COR-L47 (cell line): ENCODE measurements at places on chromosomes 7 and 10.

DNA sequence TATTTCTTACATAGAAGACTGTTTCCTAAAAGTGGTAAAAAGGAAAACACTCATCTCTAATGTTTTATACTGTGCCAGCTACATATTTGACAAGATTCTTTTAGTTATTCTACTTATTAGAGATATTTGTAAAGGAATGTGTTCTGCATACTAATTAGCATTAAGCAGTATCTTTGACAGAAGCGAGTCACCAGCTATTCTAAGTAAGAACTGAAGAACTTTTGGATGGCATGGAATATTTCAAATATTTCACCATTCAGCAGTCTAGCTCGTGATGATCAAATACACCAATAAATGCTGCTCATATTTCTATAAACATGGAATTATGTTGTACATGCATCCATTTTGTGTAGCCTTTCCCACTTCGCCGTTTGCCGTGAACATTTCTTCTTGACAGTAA is 241.6 kb upstream of the TCF7L2 start:
- DNase-seq: no peak

DNA sequence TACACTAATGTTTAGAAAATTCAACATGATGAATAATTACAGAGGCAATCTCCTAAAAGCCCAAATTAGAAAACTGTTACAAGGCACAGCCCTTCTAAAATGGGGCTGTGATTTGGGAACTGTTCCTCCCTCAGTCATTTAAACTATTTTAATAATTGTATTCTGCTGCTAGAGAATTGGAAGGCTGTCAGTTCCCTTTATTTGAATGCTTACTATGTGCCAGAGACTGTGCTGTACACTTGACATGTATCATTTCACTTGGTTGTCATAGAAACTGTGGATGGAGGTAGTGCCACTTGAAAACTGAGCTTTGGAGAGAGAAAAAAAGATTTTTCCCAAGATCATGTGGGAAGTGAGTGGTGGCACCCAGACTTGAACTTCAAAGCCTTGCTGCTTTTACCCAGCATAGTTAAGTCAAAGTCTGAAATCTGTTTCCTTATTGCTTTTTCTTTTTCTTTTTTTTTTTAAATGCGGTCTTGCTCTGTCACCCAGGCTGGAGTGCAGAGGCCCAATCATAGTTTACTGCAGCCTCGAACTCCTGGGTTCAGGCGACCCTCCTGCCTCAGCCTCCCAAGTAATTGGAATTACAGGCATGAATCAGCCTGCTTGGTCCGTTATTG is 23.6 kb downstream of the UBE2D1 start:
- DNase-seq: no peak

DNA sequence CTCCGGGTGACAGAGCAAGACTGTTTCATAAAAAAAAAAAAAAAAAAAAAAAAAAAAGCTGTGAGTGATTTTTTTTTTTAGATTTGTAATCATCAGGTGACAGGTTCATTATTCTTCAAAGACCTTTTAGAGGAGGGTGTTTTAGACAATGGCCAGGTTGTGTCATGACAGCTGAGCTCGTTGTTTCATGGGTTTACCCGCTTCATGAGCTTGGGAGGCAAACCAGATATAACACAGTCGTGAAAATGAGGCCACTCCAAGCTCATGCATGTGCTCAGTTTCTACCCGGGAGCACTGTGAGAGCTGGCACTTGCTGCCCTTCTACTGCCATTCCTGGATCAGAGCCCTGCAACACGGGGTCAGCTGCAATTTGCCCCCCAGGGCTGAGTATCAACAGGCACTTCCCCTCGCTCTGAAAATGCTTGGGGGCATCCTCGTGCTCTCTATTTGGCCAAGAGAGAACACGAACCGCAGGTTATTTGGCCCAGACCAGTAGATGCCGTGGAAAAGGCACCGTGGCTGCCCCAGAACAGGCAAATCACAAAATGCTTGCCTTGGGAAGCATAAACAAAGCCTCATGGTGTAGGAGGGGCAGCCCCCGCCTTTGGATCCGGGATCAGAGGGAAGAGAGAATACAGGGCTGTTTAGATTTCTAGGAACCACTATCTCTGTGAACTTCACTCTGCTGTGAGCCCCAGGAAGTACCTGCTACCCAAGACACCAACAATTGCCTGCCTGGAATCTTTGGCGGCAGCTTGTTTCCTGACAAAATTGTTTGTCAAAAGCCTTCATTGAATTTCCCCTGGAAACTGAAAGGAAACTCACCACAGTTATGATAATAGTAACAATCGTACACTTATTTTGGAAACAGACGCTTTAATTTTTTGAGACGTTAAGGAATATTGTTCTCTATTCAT is 371.0 kb downstream of the FRMD4A start:
- DNase-seq: no peak

GRCh38 chr10:95441547-95441923 is 119.6 kb downstream of the SORBS1 start:
- DNase-seq: no peak

- DNase-seq: no peak
Observed at GRCh38 chr10:16242859-16243613, 193.8 kb upstream of the PTER start.

DNA sequence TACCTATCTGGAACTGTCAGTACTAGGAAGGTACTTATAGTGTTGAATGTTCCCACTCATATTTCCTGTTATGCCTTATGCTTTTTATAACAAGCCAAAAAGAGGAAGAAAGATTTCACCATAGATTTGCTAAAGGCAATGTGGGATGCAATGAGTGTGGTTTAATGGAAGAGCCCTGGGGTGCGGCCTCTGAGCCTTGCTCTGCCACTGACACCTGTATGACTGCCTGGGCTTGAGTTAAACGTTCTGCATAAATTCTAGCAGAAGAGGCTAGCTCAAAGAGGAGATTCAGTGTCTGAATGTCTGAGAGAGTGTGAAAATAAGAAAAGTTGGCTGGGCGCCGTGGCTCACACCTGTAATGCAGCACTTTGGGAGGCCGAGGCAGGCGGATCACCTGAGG is 143.8 kb downstream of the TPST1 start:
- no peak for DNase-seq

GRCh38 chr7:47942132-47942531 is 6.1 kb downstream of the PKD1L1 start:
- DNase-seq: no peak

- DNase-seq: no peak
Observed at GRCh38 chr10:132039371-132039770, 26.4 kb upstream of the JAKMIP3 start.

DNA sequence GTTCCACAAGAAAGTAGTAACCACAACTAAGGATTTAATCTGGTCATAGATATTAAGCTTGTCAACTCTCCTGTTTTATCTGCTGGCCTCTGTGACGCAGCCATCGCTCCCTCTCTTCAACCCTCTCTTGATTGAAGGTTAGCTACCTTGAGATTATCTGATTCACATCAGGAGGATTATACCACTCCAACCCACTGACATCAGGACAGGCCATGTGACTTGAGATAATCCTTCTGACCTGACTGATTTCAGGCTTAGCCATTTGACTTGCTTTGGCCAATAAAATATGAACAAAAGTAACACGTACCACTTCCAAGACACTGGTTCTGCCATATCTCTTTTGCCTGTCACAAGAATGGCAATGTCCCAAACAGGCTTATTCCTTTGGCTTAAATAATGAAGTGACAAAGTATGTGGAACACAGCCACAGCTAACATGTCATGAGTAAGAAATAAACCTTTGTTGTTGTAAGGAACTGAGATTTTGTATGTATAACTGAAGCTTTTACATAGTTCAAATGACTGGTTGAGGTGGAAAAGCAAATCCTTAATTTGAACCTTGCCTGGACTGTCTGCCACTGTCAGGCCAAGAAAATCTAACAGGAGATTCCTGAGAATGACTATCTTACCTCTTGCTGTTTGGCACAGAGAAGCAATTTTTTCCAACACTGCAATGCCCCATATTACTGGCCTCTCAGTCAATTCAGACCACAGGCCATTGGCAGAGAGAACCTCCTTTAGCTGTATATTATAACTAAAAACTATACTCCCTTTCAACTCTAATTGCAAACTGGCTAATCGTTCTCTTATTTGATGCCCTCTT is 13.9 kb downstream of the ZNF438 start:
- DNase-seq: no peak

DNA sequence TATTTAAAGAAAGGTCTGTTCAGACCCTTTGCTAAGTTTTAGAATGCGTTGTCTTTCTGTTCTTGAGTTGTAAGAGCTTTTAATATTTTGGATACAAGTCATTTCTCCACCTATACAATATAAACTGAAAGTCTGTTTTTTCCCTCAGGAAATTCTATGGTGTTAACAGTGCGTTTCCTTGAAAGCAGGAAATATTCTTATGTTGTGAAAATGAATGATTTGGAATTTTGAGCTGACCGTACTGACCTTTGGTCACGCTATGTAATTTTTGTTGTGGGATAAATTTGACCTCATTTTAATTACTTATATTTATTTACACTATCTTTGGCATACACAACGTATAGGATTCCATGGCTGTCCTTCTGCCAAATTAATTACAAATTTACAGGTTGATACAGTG is 43.5 kb downstream of the PUS7 start:
- no peak for DNase-seq

DNA sequence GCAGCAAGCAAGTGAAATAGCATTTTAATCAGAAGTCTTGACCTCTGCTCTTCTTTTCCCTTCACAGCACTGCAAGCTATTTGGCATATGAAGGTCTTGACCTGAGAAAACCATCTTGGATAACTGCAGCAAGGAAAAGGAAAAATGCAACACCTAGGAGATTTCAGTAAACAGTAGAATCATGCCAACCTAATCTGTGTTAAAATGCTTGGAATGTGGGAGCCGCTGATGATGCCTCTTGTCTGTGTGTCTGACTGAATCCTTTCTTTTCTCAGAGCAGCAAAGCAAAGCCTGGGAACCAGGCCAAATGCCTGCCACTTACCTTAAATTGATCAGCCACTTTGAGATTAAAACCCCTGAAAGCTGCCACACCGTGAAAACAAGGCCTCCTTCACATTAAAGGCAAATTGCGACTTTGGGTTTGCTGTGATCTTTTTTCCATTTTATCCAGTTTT is 80.4 kb upstream of the CDK6 start:
- no peak for DNase-seq

DNA sequence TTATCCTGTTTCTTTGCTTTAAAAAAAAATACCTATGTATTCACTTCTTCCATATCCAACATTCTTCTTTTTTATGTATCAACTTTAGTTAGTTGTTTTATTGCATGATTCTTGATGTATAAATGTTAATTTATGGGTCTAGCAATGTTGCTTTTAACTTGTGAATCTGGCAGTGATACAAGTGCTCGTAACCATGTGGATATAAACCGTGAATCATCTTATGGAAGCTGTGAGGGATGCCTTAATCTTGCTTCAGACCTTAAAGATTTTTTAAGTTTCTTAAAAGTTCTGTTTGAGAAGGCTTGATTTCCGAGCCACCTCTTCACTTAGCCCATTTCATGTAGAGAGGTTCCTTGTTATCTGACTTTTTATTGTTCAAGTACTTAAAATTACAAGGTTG is 25.9 kb downstream of the HELLS start:
- no peak for DNase-seq

DNA sequence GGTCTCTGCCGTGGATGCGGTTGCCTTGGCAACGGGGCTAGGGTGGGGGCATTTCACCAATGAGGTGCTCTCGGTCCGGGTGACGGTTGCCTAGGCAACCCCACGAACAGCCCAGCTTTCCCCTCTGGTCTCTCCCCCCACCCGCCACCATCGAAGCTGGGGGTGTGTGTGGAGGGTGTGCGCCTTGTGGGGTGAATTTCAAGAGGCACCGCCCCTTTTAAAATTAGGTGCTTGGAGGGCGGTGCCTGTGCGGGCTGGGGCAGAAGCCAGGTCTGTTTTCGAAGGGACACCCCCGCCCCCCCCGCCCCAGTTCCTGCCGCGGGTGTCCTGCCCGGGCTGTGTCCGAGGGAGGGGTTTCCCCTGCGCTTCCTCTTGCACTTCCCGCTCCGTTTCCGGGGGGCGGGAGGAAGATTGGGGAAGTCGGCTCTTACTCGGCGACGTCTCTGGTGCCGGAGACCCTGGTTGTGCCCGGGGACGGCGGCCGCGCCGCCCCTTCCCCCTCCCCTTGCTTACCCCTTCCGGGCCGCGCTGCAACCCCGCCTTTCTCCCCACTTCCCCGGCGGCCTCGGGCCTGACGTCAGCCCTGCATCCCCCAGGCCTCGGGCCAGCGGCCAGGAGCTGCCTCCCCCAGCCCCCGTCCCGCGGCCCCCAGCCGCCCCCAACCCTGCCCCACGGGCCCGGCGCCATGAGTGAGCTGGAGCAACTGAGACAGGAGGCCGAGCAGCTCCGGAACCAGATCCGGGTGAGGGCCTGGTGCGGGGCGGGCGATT is 2.2 kb downstream of the GNB2 start:
- DNase-seq: peak; percentile 85

DNA sequence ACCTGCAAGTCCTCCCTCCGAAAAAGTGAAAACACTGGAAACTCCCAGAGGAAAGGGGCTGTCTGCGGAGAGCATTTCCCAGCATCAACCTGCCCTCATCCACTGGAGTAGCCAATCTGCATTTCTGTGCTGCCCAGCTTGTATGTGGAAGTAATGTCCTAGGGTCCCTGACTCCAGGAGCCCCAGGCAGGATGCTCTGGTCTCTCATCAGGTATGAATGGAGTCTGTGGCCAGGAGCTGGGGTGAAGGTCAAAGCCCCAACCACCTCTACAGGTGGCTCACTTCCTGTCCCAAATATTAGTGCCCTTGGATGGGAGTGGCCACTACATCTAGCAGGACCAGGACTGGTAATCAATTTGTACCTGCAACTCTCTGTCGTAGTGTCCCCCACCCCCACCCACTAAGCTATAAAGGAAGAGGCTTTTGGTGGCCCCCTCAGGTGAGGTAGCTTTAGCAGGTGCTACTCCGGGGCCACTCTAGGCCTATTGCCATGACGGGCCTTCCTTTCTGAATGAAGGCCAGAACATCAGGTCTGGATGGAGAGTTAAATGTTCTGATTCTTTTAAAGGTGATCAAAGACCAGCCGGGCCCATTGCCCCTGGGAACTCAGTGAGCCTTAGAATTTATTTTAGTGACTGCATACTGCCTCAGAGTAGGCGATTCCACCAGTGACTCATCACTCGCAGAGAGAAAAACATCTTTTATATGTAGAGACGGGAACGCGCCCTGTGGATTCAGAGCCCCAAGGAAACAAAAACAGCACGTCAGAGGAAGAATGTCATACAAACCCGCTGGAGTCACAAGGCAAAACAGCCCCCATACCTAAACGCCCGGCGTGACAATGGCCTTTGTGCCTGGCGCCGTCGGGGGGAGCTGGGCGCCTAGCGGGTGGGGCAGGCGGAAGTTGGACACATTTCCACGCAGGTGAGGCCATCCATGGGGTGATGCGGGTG is 13.0 kb downstream of the EN2 start:
- DNase-seq: no peak

DNA sequence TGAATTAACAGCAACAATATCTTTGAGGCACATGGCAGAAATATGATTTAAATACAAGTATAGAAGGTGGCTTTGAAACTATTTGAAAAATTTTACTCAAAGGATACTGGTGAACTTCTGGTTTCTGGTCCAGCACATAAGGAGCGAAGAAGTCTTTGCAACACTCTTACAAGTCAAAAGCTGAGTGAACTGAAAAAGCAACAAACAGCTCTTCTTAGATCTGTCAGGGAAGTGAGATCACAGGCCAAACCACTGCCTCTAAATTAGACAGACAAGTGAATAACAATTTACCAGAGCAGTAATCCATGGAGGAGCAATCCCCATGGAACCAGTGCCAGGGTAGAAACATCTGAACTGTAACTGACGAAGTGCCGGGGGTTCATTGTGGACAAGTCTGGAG is 9.6 kb upstream of the VWC2 start:
- no peak for DNase-seq

GRCh38 chr7:70229242-70229641 is 631.0 kb downstream of the AUTS2 start:
- no peak for DNase-seq

- DNase-seq: no peak
Observed at GRCh38 chr7:107768263-107768662, 24.3 kb downstream of the CBLL1 start.

GRCh38 chr7:116231949-116232348 is 21.6 kb downstream of the TES start:
- no peak for DNase-seq
